ENCODE measurements at places on chromosomes 11 and 22.

DNA sequence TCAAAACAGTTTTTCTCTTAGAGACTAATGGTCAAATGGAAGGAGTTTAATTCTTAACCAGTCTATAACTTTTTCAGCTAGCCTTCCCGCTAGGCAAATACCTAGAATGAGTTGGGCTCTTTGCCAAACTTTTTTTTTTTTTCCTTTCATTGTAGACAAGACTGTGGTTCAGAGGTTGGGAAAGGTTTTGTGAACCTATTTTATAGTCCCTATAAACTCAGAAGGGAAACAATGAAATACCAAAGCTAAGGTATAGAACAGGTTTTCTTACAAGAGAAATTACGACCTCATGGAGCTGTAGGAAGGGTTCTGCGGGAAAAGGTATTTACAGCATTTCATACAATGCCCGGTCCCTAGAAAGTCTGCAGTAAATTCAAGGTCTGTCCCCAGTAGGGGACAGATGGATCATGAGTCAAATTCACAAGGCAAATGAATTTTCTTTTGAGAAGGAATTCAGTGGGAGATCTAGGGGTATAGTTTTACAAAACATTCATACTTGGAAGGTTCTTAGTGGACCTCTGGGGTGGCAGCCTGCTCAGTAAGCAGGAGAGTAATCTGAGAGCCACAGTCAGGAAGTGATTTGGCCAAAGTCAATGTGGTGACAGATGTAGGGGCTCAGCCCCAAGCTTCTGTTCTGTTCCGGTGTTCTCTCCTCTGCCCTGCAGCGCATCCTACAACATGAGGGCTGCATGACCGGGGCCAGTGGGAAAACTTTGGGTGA, 146.8 kb downstream of the DBX1 start:
- DNase-seq: no peak

DNA sequence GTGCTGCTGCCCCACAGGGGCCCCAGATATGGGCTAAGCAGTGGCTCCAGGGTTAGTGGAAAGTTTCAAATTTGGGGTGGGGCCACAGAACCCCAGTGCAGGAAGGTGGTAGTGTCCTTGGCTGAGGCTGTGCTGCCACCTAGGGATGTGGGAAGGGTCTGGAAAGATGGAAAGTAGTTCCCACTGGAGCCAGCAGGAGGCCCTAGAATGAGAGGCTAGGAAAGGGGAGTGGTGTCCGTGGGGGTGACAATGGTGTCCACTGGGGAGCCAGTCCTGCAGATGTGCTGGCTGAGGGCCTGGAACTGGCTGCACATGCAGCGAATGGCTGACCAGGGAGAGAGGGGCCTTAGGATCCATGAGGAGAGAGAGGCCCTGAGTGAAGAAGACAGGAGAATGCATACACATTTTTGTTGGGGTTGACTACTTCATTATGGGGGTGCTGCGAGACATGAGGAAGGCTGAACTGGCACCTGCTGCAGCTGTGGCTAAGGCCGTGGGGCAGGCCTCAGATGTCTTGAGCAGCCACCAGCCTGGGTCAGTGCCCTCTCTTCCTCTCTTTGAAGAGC, 21.1 kb downstream of the RFPL3 start:
- no peak for DNase-seq

GRCh38 chr22:37906364-37907008, 389 bp downstream of the MICALL1 start:
- no peak for DNase-seq

DNA sequence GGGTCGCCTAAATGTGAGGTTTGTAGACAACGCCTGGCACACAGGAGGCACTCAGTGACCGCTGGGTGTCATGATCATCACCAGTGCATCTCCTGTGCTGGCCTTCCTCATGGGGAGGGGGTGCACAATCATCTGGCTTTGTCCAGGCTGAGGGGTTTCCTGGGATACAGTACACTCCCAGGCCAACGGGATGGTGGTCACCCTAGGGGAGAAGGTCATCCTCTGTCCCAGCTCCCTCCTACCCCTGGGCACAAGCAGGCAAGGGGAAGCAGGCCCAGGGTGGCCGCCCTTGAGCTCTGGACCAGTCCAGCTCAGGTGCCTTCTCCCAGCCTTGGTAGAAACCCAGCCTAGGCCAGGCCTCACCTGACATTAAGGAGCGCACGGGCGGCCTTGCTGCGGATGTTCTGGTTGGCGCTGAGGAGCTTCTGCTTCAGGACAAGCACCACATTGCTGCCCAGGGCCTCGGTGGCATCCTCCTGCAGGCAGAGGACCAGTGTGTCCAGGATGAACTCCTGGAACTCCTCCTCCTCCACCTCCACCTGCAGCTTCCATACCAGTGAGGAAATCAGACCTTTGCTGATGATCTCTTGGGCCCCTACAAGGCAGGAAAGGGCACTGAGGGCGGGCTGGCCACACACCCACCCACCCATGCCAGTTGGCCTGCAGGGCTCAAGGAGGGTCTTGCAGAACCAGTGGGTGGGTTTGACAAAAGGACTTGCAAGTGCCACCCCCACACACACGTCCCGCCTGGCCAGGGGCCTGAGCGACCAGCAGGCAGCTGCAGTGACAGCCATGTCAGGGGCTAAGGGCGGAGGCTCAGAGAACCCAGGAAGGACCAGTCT, 6.6 kb upstream of the GNAZ start:
- no peak for DNase-seq

- DNase-seq: no peak
Observed at GRCh38 chr22:50218996-50219727, 18.4 kb downstream of the SELENOO start.

DNA sequence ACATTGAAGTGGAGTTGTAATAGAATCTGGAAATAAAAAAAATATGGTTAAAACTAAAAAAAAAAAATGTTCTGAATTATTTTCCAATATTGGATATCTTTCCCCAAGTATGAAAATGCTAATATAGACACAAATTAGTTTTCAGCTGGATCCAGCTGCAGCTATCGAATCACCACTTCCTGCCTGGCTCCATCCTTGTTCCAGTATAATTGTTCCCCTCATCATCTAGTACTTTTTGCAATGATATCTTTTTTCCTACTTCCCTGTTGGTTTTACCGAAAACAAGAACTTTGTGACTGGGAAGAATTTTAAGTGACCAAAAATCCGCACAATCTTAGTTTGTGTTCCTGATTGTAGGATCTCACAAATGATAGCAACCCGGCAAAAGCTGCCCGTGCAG, 9.4 kb downstream of the OR4D9 start:
- DNase-seq: no peak

DNA sequence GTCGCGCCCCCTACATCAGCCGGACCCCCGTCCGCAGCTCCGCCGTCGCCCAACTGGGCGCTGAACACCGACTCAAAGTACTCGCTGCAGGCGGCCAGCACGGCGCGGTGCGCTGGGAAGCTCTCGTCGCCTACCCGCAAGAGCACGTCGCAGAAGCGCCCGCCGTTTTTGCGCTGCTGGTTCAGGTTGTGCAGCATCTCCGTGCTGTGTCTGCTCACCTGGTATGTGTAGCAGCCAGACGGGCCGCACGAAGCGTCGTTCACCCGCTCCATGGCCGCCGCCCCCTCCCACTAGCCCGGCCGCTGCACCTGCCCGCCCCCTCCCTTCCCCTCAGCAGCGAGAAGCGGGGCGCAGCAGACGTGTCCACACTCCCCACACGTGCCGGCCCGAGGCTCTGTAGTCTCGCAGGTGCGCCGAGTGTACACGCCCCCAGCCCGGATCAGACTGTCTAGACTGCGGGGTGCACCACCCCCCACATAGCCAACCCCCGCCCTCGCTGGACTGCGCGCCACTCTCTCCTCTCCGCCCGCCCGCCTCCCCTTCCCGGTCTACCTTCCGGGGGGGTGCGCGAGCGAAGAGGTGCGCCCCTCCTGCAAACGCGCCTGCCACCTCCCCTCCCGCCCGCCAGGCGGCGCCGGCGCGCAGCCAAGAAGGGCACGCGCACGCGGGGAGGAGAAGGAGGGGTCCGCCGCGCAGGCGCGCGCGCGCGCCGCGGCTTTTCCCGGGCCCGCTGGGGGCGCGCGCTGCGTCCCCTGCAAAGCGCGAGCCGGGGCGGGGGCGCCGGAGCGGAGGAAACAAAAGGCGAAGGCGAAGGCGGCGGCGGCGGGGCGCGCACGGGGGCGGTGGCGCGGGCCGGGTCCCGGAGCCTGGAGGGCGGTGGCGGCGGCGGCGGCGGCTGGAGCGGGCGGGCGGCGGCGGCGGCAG, 553 bp downstream of the PATZ1 start:
- DNase-seq: peak; percentile 64

DNA sequence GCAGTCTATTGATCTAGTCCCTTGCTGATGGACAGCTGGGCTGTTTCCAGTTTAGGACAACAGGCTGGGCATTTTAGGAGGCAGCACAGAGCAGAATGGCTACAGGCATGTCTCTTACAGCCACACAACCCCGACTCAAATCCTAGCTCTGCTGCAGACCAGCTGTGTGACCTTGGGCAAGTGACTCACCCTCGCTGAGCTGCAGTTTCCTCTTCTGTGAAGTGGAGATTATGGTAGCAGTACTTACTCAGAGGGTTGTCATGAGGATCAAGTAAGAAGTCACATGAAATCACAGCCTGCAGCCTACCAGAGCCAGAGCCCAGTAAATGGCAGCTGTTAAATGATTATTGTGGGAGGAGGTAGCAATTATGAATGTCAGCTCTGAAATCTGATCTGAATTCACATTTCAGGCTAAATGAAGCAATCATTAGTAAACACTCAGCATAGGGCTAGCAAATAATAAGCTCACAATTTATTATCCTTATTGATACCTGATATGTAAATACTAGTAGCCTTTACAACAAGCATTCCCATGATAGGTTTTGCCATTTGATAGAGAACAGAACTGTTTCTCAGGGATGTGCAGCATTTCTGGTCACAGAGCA, 58.9 kb downstream of the MYEOV start:
- no peak for DNase-seq

GRCh38 chr22:39706376-39707140, 136.0 kb downstream of the CACNA1I start:
- DNase-seq: no peak

GRCh38 chr11:23079382-23079813, 219.1 kb upstream of the CCDC179 start:
- DNase-seq: no peak

DNA sequence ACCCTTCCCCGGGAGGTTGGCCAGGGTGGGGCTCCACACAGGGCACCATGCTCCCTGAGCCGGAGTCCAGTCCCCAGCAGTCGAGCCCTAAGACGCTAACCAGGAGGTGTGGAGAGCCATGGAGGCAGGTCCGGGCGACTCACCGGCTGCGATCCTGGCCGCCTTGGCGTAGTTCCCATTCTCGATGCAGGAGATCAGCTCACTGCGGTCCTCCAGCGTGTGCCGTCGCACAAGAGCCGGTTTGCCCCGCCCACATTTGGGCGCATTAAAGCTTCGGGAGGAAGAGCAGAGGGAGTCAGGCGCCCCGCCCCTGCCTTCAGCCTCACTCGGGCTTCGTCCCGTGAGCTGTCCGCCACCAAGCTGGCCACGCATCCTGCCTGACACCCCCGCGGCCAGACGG, 50.8 kb downstream of the BRD1 start:
- DNase-seq: no peak
